T-cell (primary cell): ENCODE measurements at places on chromosomes 1 and 21. TPM values are rescaled to one million over a fixed set of nuclear protein-coding genes. Genes with fewer than 3 reads are reported as not detected.

GRCh38 chr1:57848406-57848805, 424.5 kb upstream of the DAB1 start:
- no peak for DNase-seq

INSRR gene
- not detected for total RNA-seq

SGIP1 gene
- not detected for total RNA-seq

CRYZ gene
- total RNA-seq = 22.2 TPM

DNA sequence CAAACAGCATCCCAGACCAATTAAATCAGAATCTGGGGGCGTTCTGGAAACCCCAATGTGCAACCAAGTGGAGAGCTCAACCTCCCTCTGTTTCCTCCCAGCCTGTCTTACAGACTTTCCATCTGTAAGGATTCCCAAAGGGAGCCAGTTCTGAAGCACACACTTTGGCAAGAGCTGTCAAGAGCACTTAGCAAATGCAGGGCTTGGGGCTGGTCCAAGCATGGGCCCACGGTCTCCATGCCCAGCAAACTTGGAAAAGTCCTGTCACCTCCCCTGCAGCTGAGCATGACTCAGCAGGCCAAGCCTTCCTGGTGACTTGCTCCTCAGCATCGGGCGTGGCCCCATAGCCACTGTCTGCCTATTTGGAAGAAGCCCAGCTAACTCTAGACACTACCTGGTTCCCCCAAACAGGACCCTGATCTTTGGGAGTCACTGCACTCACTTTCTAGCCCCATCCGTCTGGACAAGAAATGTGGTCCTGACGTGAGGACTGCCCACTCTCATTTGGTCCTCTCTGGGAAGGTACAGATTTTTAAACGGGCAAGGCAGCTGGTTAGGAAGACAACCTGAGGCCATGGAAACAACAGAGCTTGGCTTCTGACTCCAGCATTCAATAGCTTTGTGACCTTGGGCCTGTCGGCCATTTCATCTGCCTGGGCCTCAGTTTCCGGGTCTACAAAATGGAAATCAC, 16.9 kb downstream of the SLC2A1 start:
- DNase-seq = no peak

TSSK3 gene
- total RNA-seq = 0.65 TPM

GRCh38 chr1:9212735-9213134, 21.8 kb upstream of the H6PD start:
- DNase-seq = no peak

GRCh38 chr1:51313268-51313852, 17.0 kb downstream of the TTC39A start:
- DNase-seq = no peak

DNA sequence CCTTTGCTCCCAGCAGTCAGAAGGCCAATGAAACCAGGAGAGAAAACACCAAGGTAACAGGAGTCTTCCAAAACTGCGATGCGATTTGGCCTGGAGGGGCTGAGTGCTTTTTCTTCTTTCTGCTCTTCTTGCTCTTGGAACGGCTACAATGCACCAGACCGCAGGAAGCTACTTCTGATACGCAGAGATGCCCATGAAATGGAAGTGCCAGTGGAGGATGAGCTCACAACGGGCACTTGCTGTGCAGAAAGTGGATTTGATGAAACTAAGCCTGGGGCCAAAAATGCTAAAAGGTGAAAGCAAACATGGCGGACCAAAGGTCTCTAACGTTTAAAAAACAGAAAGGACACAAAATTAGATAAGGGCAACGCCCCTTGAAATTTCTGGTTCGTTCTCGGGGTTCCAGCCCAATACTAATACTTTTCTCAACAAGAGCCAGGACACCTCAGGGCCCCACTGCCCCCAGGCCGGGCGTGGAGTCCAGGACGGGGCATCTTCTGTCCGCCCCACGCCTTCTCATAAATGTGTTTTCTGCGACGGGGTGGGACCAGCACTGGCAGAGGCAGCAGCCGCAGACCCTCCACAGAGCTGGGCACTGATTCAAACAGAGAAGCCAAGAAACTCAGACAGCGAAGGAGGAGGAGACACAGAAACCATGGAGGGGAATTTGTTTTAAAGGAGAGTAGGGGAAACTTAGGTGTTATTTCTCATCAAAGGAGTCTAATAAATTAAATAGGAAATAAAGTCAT, 101.3 kb downstream of the CRYAA start:
- no peak for DNase-seq

LHX8 gene
- not detected for total RNA-seq

DNA sequence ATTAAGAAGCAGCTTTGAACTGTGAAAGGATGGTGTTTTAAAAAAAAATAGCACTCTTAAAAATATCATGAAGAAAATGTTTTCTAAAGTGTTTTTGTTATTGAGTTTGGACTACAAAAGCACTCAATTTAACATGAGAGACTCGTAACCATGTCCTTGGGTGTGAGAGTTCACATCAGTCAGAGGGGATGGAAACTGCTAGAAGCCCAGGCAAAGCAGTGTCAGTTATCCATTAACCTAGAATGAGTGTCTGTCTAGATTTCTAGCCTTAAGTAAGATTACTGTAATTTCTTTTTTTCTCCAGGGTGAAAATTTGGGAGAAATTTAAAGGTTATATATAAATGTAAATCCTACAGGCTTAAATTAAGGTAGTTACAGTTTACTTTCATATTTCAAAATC, 31.7 kb downstream of the SLC5A9 start:
- no peak for DNase-seq

GRCh38 chr1:209618756-209619420, 33.3 kb downstream of the LAMB3 start:
- no peak for DNase-seq
